Gastrocnemius medialis (tissue), 4 donors: ENCODE measurements at places on chromosomes 4 and X. TPM values are rescaled to one million over a fixed set of nuclear protein-coding genes. Genes with fewer than 3 reads are reported as not detected.

Gene PSAPL1
- total RNA-seq = not detected

Gene INTS6L
- total RNA-seq = 1.6 TPM

Gene CPE
- total RNA-seq = 11.8 TPM

Gene DUSP9
- not detected for total RNA-seq

Gene ZFP92
- 0.33 TPM for total RNA-seq

Gene ADGRG2
- total RNA-seq = 0.11 TPM

Gene MCF2
- not detected for total RNA-seq

Gene CXXC4
- total RNA-seq = 0.36 TPM

Gene GAGE1
- total RNA-seq = not detected

Gene YTHDC1
- 28.0 TPM for total RNA-seq

Gene CC2D2A
- 1.1 TPM for total RNA-seq
